ENCODE measurements at places on chromosomes 6 and 20. TPM values are rescaled to one million over a fixed set of nuclear protein-coding genes. Genes with fewer than 3 reads are reported as not detected.

DNA sequence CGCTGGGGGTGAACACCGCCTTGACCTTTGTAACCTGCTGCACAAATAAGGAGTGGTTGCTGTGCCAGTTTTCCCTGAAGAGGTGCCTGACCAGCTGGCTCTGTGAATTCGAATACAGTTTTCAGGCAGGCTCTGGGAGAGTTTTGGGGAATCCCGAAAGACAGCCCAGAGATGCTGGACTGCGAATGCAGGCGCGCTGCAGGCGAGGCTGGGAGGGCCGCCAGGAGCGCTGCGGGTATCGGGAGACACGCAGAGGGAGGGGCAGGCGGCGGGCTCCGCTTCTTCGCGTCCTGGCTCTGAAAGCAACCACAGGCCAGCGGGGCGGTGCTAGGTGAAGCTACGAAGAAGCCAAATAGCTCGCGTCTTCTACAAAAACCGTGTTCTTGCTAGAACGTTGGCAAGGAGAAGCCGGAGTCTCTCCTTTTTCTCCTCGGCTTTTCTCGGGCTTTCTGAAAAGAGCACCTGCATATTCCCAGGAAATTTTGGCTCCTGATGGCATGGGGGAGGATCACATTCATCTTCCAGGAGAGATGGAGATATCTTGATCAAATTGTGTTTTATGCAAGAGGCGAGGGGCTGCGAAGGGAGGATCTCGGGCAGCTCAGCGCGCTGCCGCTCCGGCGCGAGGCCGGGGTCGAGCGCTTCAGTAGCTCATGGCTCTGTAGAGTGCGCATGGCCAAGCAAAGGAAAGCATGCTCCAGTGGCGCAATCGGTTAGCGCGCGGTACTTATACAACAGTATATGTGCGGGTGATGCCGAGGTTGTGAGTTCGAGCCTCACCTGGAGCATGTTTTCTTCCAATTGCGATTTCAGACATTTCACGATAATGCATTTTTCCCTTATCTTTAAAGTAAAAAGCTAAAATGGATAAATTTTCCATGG lies 158.1 kb upstream of the ZNF184 start:
- DNase-seq: peak; percentile 74

GRCh38 chr6:125507987-125508655 lies 206.4 kb upstream of the HDDC2 start:
- DNase-seq: peak; percentile 61

DNA sequence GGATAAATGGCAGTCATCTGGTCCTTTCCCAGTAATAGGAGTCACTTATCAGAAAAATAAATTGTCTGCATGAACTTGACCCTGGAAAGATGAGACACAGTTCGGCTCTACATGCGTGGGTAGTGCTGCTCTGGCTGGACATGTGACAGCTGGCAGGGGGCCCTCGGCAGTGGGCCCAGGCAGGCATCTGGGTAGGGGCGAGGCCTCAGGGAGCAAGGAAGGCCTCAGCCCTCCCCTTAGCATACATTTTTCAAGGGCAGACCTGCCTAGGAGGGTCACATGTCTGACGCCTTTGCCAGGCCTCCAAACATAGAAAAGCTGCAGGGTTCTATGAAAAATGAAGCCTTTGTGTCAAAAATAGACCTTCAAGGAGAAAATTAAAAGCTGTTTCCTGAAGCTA lies 12.8 kb upstream of the ILRUN start:
- no peak for DNase-seq

DNA sequence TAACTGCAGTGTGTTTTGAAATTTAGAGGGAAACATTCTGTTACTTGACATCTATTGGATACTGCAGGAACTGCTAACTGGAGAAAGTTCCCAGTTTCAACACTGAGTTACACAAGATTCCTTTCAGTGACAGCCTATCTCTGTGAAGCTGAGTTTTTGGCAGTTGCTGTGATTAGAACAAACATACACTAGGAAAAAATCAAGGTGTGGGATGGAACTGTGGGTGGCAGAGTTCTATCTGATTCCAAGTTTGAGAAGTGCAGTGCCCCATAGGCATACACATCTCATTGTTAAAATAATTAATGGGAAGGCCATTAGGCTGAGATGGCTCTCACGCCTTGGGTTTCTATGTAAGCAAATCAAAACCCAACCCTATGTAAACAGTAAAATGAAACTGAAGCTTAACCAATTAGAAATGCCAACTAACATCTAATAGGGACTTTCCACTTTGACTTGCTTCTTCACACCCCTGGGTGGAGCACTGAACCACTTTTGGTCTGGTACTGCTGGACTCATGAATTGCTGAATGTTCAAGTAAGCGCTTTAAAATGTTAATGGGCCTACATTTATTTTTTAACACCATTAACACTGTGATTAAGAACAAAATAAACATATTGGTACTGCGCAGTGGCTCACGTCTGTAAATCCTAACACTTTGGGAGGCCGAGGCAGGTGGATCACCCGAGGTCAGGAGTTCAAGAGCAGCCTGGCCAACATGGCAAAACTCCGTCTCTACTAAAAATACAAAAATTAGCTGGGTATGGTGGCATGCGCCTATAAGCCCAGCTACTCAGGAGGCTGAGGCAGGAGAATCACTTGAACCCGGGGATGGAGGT lies 55.2 kb upstream of the TBC1D7 start:
- peak; percentile 21 for DNase-seq

DNA sequence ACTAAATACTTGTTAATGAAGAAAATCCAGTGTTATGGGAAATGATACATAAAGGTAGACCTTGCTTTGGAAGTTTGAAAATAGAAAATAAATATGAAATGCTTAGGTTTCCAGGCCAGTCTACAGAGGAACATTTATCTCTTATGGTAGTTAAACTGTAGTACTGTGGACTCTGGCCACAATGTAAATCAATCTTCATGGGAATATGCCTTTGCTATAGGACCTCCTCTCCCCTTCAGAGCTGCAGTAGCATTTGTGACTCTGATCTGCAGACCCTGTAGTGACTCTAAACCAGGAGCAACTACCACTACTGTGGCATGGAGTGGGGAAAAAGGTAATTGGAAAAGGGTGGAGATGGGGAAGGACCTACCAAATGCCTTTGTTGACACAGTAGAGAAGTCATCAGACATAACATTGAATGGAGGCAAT lies 4.5 kb downstream of the HSPA1A start:
- peak; percentile 76 for DNase-seq

GRCh38 chr6:92354270-92354829 lies 1065.0 kb downstream of the EPHA7 start:
- no peak for DNase-seq

DNA sequence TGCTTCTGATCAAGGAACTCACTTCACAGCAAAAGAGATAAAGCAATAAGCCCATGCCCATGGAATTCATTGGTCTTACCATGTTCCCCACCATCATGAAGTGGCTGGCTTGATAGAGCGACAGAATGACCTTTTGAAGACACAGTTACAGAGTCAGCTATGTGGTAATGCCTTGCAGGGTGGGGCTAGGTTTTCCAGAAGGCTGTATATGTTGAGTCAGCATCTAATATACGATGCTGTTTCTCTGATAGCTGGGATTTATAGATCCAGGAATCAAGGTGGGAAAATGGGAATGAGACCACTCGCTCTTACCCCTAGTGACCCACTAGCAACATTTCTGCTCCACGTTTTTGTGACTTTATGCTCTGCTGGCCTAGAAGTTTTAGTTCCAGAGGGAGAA lies 220.7 kb upstream of the RSPO3 start:
- no peak for DNase-seq

- DNase-seq: no peak
Measured at GRCh38 chr6:119327810-119328209, 21.8 kb downstream of the MAN1A1 start.

DNA sequence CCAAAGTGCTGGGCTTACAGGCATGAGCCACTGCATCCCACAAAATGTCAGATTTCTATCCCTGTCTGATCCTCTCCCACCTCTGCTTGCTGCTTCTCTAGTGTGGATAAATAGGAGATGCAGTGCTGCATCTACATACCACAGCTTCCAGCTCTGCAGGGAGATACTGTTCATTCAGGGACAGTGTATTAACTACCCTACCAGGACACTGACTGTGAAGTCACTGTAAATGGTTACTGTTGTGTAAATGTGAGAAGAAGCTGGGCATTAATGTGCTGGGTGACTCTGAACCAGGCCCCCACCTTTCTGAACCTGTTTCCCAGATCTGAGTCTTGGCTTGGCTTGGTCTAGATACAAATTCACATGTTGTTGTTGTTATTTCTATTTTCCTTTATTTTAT lies 488.6 kb upstream of the SULF2 start:
- DNase-seq: no peak

DNA sequence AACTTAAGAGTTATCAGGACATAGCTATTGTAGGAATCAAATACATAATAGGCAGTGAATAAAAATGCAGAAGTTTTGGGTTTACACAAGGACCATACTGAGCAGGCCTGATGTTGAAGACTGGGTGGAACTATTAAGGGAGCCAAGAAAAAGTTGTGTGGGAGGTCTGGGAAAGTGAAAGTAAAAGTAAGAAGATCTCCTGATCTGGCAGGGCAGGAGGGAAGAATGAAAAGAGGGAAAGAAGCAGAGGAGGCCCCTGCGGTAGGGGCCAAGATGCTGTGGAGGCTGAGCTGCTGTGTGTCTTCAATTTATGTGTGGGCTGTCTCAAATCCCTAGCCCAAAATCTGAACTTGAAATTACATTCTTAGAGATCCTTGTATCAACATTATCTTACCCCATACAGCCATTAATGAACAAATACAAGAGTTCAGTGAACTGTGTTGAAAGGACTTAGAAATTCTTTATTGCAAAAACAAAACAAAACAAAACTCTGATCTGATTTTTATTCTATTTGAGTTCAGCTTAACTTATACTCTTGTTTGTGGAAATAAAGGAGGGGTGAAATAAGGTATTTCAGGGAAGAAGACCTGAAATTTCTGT lies 1183.8 kb downstream of the HACE1 start:
- DNase-seq: no peak

GRCh38 chr6:29824144-29824543 lies 3.5 kb upstream of the HLA-G start:
- no peak for DNase-seq

- peak; percentile 65 for DNase-seq
Measured at GRCh38 chr6:41427642-41428335, 92.4 kb downstream of the NCR2 start.

- no peak for DNase-seq
Measured at GRCh38 chr20:32189691-32190615, 17.6 kb downstream of the PLAGL2 start.

DNA sequence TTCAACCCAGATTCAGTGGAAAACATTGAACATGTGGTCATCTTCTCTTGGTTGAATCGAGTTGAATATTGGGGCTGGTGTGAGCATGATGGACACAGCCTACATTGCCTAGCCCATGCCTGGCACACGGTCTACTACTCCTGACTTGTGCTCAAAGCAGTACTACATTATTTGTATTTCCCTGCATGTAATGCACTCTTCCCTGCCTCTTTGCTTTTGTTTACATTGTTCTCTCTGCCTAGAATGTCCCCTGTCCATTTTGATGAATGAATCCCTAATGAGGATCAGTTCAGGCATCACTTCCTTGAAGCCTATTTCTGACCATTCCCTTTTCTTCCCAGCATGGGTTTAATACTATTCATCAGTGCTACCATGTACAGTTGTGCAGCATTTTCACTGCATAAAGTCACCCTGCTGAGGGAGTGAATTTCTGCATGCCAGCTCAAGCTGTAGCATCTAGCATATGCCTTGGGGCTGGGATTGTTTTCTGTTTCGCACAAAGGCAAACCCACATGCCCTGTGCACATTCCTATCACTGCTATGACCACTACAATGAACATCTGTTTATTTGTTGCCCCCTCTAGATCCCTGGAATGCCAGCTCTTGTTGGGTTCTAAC lies 75.3 kb upstream of the CCN6 start:
- no peak for DNase-seq

- no peak for DNase-seq
Measured at GRCh38 chr20:61514396-61514795, 262.3 kb downstream of the CDH4 start.

DNA sequence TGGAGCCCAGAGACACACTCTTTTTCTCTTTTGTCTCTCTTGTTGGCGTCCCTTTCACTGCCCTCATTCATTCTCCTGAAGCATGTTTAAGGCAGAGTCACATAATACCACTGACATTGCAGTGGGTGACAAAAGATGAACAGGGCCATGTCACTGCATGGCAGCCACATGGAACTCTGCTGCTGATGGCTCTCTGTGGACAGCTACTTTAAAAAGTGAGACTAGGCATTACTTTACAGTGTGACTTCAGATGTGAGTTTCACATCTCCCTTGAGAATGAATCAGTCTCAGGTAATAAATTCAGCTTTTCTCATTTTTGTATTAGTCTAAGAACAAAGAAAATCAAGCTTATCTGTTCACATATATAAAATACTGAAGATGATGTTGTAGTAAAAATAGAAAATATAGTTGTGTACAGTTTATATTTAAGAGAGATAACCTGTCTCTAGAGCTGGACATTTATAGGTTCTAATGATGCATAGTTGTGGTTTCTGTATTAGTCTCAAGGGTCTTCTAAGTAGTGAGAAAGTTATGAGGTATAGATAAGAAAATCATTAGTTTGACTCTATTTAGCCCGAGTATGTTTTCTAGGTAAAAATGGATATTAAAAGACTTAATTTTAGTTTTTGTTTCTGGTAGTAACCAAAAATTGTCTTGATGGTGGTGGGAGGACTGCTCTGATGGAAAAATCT lies 6.1 kb downstream of the MRS2 start:
- DNase-seq: no peak

GRCh38 chr6:125114248-125114858 lies 39.2 kb upstream of the TPD52L1 start:
- DNase-seq: peak; percentile 43

DNA sequence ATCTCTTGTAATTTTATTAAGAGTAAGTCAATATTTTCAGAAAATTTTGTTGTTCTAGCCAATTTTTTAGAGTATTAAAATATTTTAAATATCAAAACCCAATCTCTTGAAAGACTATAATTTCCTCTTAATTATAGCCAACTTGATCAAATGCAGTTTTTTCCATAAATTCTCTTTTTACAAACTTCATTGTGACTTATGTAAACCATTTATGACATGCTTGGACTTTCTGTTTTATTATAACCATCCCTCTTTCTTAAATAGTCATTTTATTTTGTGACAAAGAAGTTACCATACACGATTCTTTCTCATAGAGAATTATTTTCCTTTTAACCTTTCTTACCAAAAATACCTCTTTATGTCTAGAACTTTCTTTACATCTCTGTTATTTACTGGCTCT lies 1075.5 kb downstream of the KHDRBS2 start:
- no peak for DNase-seq

DNA sequence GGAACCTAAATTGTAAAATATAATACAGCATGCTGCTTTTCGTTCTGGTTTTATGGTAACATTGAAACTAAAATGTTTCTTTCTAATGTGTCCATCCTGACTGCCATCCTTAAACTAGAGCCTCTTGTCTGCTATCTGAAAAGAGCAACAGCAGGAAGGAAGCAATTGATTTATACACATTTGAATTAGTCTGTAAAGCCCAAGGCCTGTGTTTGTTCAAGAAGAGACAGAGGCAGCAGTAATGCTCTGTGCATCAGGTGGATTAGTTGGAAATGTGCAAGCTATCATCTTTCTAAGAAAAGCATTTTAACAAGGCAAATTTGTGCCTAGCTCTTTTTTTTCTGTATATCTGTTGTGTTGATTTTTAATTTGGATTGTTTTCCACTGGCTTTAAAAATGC lies 128.6 kb downstream of the SCAF8 start:
- no peak for DNase-seq

HSPA12B gene
- 0.01 TPM for polyA plus RNA-seq

CHRNA4 gene
- not detected for polyA plus RNA-seq

FAM229B gene
- 11.3 TPM for polyA plus RNA-seq

RMND1 gene
- 30.0 TPM for polyA plus RNA-seq

SLPI gene
- polyA plus RNA-seq: not detected

SOBP gene
- 1.2 TPM for polyA plus RNA-seq

FAM83B gene
- not detected for polyA plus RNA-seq

AKAP12 gene
- polyA plus RNA-seq: 19.0 TPM

Measured in HepG2 (cell line).